Fibroblast of skin of right quadriceps (primary cell): ENCODE measurements at places on chromosomes 3 and 15.

DNA sequence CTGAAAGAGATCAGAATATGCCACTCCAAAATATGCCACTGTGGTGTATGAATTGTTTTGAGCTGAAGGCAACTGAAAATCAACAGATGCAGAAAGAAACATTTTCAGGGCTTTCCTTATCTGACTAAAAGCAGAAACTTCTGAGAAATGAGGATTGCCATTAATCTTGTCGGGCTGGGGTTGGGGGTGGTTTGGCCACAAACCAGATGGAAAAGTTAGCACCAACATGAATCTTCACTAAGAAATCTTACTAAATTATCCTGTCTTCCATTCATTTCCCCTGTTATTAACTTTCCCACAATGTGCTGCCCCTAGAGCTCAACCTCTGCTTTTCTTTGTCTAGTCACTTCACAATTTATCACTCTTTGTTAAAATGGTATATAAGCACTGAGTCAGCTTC is 229.9 kb upstream of the GADL1 start:
- peak; percentile 72 for DNase-seq

- peak; percentile 86 for DNase-seq
Measured at GRCh38 chr3:24496529-24497482, 2.2 kb upstream of the THRB start.

DNA sequence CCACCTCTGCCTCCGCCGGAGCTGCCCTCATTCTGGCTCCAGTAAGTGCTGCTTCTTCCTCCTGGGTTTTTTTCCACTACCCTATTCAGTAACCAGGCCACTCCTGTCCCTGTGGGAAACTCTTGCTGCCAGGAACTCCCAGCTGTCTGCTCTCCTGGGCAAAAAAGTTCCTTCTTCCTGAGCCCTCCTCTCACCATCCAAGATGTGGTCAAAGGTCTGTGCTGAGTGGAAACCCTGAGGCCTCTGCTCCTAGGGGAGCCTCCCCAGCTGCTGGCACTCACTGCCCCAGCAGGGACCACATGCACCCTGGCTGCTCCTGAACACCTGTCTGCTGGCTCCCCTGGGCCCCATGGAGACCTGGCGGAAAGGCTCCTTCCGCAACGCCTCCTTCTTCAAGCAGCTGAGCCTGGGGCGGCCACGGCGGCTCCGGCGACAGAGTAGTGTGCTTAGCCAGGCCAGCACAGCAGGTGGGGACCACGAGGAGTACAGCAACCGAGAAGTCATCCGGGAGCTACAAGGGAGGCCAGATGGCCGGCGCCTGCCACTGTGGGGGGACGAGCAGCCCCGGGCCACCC is 454 bp downstream of the C15orf62 start:
- no peak for DNase-seq

- no peak for DNase-seq
Measured at GRCh38 chr3:139732729-139733128, 55.0 kb upstream of the NMNAT3 start.

GRCh38 chr3:48429960-48430707 is at the start of gene PLXNB1:
PLXNB1 (minus strand) TSS chr3:48430086; CDS start chr3:48424611, 5,475 bp downstream.
- DNase-seq: peak; percentile 65

DNA sequence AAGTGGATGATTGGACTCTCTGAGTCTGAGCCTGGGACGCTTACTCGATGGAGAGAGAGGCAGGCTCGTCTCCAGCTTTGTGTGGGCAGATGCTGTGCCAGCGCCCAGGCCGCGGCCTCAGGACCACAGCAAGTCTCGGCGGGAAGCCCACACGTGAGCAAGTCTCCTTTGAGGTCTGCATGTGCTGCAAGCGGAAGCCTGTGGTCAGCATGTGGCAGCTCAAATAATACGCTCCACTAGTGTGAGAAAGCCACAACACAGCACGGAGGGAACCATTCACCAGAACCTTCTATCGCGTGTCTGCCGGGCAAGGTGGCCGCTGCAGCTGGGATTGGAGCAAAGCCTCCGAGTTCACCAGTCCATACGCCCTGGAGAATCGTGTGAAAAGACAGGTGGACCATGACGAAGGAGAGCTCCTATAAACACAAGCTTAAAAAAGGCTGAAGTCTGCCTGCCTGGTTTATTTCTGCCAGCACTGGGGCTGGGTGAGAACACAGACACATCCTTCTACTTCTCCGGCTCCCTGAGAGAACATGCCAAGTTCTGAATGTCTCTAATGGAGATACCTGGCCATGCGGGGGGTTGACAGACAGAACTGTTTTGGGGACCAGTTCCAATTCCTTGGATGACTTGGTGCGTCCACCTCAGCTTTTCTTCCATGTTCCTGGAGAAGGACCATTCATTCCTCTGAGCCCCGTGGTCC is 82.0 kb upstream of the LRIG1 start:
- peak; percentile 52 for DNase-seq

- peak; percentile 20 for DNase-seq
Measured at GRCh38 chr3:69012800-69013252, 658 bp downstream of the EOGT start.

- no peak for DNase-seq
Measured at GRCh38 chr3:130849091-130849552, 44.8 kb upstream of the ATP2C1 start.
